Muscle of back (tissue), 13 donors: ENCODE measurements at places on chromosomes 1 and 21.

GRCh38 chr1:222546548-222547259 is 1.2 kb downstream of the HHIPL2 start:
- DNase-seq: peak; percentile 41

GRCh38 chr1:48230236-48230635 is 7.7 kb downstream of the SLC5A9 start:
- no peak for DNase-seq

- DNase-seq: no peak
These were observed 74.2 kb downstream of the SIK1 start for GRCh38 chr21:43352568-43353281.

- DNase-seq: no peak
These were observed 141.9 kb upstream of the TMEM51 start for GRCh38 chr1:15011661-15012060.

DNA sequence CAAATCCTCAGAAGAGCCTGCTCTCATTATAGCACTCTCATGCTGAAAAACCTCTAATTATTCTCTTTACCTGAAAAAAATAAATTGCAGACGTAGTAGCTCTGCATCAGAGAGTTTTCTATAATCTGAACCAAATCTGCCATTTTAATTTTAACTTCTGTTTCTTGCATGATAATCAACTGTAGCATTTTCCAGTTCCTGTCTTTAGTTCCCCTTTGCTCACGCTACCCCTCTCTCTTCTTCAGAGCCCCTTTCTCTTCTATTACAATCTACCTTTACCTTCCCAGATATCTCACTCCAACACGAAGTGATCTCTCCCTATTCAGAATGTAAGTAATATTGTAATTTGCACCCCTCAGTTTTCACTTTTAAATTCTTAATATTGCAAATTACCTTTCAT is 31.4 kb downstream of the FMO1 start:
- no peak for DNase-seq

DNA sequence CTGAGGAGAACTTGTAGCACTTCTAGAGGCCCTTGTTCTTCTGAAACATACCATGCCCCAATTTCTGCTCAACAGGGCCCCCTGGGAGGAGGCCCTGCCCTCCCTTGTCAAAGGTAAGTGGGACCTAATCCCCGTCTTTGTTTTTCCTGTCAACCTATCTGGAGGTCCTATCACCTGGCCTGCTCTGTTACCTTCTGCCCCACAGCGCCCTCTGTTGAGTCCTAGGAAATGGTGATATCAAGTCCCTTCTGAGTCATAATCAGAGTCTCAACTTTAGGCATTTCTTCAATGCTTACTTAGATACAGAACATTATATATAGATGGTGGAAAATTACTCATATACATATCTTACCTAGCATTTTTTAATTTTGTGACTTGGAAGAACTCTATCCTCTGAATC is 28.2 kb upstream of the FCRL4 start:
- DNase-seq: no peak

- DNase-seq: no peak
These were observed 40.1 kb downstream of the S100A10 start for GRCh38 chr1:151953409-151954094.

DNA sequence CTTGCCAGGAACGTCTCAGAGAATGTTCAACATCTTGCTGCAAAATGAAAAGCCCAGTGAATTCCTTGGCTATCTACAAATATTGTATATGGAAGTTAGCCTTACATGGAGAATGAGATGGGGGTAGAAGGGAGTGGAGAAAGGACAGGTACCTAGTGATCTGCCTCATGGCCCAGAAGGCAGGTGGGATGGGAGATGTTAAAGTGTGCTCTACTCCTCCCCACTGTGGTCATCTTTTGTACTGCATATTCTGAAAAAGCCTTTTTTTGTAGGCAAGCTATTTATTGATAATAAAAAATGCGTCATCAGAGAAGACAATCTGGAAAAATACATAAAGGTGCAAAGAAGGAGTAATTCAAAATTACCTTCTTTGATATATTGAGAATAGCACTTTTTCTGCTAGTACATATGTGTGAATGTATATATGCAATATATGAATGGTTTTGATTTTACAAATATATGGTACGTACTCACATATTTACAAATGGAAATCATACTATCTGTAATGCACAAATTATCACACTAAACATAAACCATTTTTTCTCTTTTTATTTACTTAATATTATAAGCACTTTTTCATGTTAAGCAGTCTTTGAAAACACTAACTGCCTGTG is 19.1 kb upstream of the SLC5A9 start:
- no peak for DNase-seq

- no peak for DNase-seq
These were observed 6.1 kb downstream of the CCDC18 start for GRCh38 chr1:93186667-93187066.

- peak; percentile 86 for DNase-seq
These were observed 5.8 kb upstream of the LAMC2 start for GRCh38 chr1:183180218-183180617.

DNA sequence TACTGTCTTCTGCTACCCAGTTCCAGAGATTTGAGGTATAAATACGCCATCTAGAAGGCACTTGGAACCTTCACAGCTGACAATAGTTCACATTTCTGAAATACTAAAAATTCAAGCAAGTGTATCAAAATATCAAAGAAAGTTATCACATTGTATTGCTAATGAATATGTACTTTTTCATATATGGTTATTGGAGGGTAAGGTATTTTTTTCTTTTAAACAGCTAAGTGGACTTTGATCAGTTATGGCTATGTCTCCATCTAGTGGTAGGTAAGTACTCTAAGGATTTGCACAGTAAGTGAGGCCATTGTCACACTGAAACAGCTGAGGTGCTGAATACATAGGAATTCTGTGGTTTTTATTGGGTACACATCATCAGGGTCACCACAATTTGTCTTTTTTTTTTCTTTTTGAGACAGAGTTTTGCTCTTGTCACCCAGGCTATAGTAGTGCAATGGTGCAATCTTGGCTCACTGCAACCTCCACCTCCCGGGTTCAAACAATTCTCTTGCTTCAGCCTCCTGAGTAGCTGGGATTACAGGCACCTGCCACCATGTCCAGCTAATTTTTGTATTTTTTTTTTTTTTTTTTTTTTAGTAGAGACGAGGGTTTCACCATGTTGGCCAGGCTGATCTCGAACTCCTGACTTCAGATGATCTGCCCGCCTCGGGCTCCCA is 49.1 kb upstream of the CR2 start:
- DNase-seq: peak; percentile 65

- no peak for DNase-seq
These were observed 712.1 kb downstream of the LTN1 start for GRCh38 chr21:28280611-28281010.

DNA sequence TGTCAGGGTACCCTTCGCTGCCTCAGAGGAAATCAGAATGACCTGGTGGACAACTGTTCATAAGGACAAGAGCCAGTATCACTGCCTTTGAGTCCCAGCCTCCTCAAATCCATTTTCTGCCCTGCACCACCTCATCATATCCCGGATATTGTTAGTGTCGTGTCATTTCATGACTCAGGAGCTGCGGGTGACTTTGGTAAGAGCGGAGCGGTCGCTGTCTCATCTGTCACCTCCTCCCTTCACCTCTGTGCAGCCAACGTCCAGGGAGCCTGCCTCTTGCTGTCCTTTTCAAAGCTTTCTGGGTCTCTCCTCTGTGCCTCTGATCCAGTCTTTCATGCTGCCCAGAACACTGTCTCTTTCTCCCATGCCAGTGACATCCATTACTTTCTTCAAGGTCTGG is 7.0 kb upstream of the C1orf198 start:
- DNase-seq: no peak

GRCh38 chr1:236702791-236703394 is 16.6 kb downstream of the ACTN2 start:
- DNase-seq: peak; percentile 62

DNA sequence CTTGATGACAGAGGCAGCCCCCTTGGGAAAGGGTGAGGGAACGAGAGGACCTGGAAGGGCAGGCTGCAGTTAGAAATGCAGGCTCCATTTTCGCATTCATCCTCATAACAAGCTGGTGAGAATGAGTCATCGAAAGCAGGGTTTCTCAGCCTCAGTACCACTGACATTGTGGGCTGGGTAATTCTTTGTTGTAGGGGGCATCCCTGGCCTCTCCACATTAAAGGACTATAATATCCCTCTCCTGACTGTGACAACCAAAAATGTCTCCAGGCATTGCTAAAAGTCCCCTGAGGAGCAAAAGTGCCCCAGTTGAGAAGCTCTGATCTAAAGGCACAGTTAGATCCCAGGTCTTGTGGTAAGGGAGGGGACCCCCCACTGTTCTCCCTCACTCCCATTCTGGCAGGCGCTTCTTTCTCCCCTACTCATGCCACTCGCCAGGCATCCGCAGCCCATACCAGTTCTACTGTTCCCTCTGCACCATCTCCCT is 20.4 kb downstream of the KCNN3 start:
- no peak for DNase-seq

DNA sequence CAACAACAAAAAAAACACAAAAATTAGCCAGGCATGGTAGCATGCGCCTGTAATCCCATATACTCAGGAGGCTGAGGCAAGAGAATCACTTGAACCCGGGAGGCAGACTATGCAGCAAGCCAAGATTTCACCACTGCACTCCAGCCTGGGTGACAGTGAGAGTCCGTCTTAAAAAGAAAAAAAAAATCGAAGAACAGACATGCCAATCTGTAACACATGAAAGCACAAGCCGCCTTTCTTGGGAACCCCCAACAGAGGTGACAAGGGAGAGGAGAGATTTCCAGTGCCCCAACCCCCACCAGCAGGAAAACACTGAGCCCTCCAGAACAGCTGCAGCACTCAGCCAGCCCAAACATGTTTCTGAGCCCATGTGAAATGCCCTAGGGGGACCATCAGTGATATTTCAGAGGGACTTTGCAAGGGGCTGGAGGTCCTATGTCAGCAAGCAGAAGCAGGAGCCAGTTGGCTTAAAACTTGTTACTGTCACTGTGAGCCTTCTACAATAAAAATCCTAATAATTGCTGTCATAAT is 14.2 kb upstream of the EFNA1 start:
- no peak for DNase-seq
